Stimulated activated CD4-positive, alpha-beta T cell treated with anti-CD3 and anti-CD28 coated beads, Interleukin-2, amount 100 ng/mL, for 48 hours (primary cell): ENCODE measurements at places on chromosomes 6 and 20.
A peak's percentile ranks its signal among the peaks of the same experiment; 100 is the strongest.

DNA sequence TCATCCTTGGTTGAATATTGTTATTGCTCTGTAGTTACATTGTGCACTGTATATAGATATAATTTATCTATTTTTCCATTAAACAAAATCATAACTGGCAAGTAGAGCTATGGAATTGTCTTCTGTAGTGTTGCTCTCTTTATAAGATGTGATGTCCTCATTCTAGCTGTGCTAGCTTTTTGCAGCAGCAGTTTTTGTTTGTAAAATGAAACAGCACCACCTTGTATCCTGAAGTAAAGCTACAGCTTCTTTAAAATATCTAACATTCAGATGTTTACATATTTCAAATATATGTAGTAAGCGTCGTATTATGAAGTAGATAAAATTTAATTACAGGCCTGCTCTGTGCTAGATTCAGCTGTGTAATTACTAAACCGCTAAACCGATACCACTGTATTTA lies 328.8 kb upstream of the MANEA start:
- DNase-seq, result no peak

DNA sequence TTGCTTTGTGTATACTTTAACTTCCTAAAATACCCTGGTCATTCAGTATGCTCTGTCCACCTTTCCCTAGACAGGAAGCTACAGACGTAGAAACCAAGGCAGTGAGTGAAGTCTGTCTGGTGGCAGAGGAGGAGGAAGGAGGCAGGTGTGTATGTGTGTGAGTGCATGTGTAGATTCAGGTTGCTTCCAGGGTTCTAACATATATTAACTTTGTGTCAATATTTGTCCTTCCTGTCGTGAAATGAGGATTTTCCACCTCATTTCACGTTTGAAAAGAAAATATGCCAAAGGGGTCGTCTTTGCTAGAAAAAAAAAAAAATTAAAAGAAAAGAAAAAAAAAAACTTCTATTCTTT lies 411.5 kb downstream of the PKHD1 start:
- no peak for DNase-seq

GRCh38 chr6:85449388-85449817 lies 480 bp upstream of the NT5E start:
- peak; percentile 30 for DNase-seq

DNA sequence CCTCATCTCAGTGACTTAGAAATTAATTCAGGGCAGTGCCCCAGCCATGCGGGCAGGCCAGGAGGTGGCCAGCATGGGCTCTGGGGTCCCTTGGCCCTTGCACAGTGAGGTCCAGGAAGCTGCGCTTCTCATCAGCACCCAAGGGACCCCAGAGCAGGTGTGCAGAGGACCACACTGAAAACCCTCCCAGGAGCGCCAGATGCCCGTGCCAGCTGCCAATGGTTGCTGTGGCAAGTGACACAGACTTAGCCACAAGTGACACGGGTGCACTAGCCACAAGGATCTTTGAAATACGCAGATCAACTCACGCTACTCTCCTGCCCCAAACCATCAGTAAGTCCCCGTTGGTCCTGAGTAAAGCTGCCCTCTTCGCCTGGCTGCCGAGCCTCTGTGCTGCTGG lies 88.1 kb downstream of the ERMARD start:
- DNase-seq, result no peak

- DNase-seq, result no peak
These were observed 82.8 kb upstream of the HIVEP1 start for GRCh38 chr6:11929241-11929835.

DNA sequence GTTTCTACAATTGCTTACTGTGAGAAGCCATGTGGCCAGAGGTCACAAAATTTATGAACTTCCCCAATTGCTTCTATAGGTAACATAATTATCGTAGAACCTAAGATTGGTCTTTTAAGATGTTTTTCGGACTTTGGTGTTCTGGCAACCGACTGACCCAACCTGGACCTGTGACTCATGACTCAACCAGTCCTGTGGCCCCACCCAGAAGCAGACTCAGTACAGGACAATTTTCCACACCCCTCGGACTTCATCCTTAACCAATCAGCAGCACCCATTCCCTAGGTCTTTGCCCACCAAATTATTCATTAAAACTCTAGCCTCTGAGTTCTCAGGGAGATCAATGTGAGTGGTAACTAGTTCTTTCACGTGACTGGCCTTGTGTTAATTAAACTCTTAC lies 26.4 kb upstream of the AKAP12 start:
- DNase-seq, result no peak

DNA sequence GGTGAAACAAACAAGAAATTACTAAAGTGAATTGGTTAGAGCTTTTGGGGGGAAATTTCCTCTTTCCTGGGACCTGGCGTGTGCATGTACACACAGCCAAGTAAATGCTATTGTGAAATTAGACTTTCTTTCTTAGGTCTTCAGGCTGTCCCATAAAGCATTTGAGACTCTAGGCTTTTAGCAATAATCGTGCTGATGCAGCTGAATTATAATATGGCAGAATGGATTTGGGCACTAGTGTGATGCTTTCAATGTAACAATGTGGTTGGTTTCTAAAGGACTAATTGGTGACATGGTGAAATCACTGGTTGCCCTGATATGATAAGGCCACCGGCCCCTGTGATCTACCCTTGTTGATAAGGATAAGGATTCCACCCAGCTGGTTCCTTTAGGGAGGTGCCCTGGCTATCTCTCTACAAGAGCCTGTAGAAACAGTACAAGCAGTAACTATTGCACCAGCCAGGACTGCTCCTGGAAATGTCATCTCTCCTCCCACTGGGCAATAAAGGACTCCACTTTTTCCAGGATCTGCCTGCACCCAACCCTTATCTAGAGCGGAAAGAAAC lies 164.1 kb downstream of the TFAP2A start:
- DNase-seq, result no peak

DNA sequence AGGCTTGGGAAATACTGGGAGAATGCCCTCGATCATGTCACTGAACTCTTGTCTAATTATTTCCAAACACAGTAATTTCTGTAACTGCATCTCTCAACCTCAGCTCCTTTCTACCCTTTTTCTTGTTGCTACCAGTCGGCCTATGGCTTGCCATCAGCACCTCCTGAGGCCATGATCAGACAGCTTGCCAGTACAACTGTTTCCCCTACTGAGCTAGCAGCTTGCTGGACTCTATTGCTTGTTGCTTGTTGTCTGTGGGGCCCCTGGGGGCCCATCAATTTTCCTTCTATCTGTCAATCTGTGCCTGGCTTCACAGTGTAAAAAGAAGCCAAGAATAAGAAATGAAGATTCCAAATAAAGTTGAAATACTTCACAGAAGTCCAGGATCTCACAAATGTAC lies 123.9 kb downstream of the OPN5 start:
- no peak for DNase-seq

- no peak for DNase-seq
These were observed 47.7 kb downstream of the BANF2 start for GRCh38 chr20:17747431-17747846.

DNA sequence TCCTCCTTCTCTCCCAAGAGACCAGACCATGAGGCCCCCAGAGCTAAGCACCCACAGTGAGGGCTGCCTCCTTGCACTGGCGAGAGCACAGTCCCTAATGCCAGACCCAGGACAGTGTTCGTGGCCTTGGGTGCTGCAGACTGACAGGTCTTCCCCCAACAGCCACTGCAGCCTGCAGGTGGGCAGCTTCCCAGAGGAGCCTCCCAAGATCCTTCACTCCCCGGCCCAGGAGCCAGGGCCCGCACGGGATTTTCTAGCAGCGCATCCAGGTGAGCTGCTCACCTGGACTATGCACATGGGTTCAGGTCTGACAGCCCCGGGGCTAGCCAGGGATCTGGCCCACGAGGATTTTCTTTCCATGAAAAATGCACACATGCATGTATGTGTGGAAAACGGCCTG lies 41.7 kb downstream of the SUMO4 start:
- DNase-seq, result no peak

GRCh38 chr6:34525431-34526175 lies 30.5 kb downstream of the SPDEF start:
- no peak for DNase-seq

- DNase-seq, result no peak
These were observed 36.7 kb downstream of the CFAP61 start for GRCh38 chr20:20089018-20089417.

DNA sequence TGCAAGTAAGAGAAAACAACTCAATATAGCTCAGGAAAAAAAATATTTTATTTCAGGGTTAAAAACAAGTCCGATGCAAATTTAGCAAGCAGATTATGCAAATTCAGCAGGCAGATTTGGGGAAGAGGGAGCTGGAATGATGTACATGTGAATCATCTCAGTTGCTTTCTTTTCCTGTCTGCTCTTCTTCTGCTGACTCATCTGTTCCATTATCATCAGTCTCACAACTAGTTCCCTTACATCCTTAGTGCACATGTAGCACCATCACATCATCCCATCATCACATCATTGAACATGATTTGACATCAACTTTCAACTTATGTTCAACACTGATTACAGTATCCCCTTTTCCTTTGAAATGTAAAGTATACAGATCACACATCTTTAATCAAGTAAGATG lies 11.5 kb upstream of the DEFB113 start:
- no peak for DNase-seq

GRCh38 chr6:63862486-63863198 lies 227.0 kb downstream of the PHF3 start:
- DNase-seq, result no peak

- DNase-seq, result peak; percentile 10
These were observed 29.4 kb upstream of the KIF25 start for GRCh38 chr6:167968091-167968490.

DNA sequence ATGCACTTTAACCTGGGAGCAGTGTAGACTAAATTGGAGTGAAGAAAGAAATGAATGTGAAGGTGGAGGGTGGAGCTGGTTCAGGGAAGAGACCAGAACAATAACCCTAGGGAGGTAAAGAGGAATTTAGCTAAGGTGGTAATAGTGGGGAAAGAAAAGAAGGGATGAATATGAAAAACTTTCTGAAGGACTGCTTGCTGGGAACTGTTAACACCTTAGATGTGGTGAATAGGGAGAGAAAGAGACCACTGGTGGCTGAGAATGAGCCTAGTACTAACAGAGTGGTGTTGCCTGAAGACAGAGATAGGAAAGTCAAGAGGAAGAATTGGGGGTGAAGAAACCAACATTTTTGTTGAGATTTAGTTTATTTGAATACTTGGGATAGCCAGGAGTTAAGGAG lies 78.4 kb upstream of the HS3ST5 start:
- DNase-seq, result no peak

- no peak for DNase-seq
These were observed 38.6 kb upstream of the MARCKS start for GRCh38 chr6:113818578-113818977.

- DNase-seq, result no peak
These were observed 205.4 kb downstream of the SOD2 start for GRCh38 chr6:159487636-159488035.

- no peak for DNase-seq
These were observed 22.8 kb downstream of the TGM6 start for GRCh38 chr20:2403291-2404052.

- no peak for DNase-seq
These were observed 12.0 kb upstream of the DTNBP1 start for GRCh38 chr6:15674690-15675386.

GRCh38 chr6:150632785-150633485 lies 33.2 kb downstream of the PLEKHG1 start:
- DNase-seq, result no peak

- no peak for DNase-seq
These were observed 2.6 kb upstream of the ANKRD6 start for GRCh38 chr6:89430201-89430962.

DNA sequence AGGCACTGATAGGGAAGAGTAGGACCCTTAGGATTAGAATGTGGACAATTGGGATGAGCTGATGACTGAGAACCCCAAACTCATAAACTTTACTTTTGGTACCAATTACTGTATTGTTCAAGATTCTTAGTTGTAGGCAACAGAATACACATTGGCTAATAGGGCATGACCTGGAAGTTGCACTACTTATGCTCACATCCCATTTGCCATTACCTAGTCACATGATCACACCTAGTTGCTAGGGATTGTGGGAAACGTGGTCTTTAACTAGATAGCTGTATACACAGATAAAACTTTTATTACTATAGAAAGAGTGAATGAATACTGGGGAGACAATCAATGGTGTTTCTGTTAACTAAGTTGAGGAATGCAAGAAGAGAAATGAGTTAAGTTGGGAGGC lies 113.4 kb upstream of the AKIRIN2 start:
- DNase-seq, result no peak

- DNase-seq, result no peak
These were observed 41.1 kb downstream of the VEGFA start for GRCh38 chr6:43810965-43811732.

DNA sequence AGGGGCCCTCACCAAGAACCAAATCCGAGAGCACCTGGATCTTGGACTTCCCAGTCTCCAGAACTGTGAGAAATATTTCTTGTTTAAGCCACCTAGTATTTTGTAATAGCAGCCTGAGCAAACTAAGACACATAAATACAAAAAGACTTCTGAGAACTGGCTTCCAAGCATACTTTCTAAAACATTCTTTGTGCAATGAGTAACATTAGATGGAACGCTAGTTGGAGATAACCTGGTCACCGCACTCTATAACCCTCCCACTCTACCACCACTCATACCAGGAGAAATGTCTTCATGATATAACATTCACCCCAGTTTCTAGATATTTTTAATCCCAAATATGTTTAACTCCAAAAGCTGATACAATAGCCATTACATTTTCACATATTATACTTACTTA lies 169.5 kb upstream of the THEMIS start:
- DNase-seq, result no peak

DNA sequence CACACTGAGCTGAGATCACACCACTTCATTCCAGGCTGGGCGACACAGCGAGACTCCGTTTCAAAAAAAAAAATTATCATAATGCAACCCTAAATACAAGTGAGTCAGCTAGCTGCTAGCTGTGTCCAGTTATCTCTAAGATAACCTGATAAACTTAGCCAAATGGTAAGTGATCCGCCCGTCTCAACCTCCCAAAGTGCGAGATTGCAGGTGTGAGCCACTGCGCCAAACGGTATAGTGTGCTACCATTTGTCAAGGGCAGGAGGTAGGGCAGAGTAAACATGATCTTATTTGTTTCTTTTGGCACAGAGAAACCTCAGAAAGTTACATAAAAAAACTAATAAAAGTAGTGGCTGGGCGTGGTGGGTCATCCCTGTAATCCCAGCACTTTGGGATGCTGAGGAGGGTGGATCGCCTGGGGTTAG lies 4.7 kb upstream of the C6orf132 start:
- no peak for DNase-seq

GRCh38 chr6:84653027-84653551 lies 111.3 kb downstream of the TBX18 start:
- DNase-seq, result no peak

DNA sequence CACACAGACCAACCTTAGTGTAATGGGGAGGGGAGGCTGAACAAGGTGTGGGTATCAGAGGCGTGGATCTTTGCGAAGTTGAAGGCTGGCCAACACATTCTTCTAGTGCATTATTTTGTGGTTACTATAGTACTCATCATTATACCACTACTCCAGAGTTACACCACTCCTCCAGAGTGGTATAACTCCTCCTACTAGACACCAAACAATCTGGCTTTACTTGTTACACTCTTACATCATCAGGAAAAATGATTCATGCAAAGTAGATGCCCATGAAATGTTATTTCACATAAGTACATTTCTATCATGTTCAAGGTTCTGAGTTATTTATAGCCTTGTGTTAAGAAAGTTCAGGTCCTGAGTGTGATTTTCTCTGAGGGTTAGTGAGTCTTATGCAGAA lies 443.1 kb upstream of the OPRM1 start:
- DNase-seq, result no peak
